Fibroblast of lung (primary cell): ENCODE measurements at places on chromosomes 13 and 19. TPM values are rescaled to one million over a fixed set of nuclear protein-coding genes. Genes with fewer than 3 reads are reported as not detected.
A peak's percentile ranks its signal among the peaks of the same experiment; 100 is the strongest.

- no peak for DNase-seq
These were observed 176.2 kb downstream of the FOXO1 start for GRCh38 chr13:40490086-40490758.

DNA sequence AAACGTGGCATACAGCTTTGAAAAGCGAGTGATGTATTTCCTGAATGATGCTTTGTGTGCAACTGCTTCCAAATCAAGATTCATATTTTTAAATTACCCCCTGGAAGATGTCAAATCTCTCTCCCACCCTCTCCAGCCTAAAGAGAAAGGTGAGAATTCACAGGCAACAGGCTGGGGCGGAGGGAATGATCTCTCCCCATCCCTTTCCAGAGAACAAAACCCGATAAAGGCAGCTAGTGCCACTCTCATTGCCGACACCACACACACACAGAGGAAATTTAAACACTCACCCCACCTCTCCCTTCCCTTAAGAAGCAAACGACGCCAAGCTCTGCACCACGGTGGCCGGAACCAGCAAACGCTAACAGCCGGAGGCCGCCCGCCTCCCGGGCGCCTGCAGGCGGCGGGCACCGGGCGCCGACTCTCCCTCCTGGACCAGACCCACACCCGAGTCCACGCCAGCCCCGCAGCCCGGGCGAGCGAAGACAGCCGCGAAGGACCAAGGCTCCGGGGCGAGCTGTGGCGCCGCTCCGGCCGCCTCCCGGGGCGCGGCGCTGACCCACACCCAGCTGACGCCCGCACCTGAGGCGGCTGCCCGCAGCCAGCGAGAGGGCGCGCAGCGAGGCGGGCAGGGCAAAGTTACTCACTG lies 477 bp downstream of the LNX2 start:
- DNase-seq, result peak; percentile 29

Gene FCER2
- not detected in 2 replicates for total RNA-seq

Gene GRIK5
- 0.77 and 3.5 TPM in 2 replicates for total RNA-seq

Gene B3GNT3
- not detected in 2 replicates for total RNA-seq
